ENCODE measurements at places on chromosomes 3 and 15. TPM values are rescaled to one million over a fixed set of nuclear protein-coding genes. Genes with fewer than 3 reads are reported as not detected.

The ISG20 gene
- total RNA-seq, result 0.65 TPM

The PLAAT1 gene
- not detected for total RNA-seq

The IL12A gene
- under 0.01 TPM for total RNA-seq

The PCSK6 gene
- total RNA-seq, result 5.5 TPM

The FRMD5 gene
- 2.3 TPM for total RNA-seq

The TUBGCP5 gene
- total RNA-seq, result 22.8 TPM

The FBLN2 gene
- total RNA-seq, result 34.8 TPM

The NMB gene
- total RNA-seq, result 3.5 TPM

The TNIK gene
- 6.3 TPM for total RNA-seq

The FBXO45 gene
- 7.5 TPM for total RNA-seq

The TMEM202 gene
- total RNA-seq, result not detected

The KBTBD13 gene
- total RNA-seq, result not detected

The CACNA2D3 gene
- total RNA-seq, result 13.8 TPM

All from placental epithelial cell (primary cell).